ENCODE measurements at places on chromosomes 2 and 18.

DNA sequence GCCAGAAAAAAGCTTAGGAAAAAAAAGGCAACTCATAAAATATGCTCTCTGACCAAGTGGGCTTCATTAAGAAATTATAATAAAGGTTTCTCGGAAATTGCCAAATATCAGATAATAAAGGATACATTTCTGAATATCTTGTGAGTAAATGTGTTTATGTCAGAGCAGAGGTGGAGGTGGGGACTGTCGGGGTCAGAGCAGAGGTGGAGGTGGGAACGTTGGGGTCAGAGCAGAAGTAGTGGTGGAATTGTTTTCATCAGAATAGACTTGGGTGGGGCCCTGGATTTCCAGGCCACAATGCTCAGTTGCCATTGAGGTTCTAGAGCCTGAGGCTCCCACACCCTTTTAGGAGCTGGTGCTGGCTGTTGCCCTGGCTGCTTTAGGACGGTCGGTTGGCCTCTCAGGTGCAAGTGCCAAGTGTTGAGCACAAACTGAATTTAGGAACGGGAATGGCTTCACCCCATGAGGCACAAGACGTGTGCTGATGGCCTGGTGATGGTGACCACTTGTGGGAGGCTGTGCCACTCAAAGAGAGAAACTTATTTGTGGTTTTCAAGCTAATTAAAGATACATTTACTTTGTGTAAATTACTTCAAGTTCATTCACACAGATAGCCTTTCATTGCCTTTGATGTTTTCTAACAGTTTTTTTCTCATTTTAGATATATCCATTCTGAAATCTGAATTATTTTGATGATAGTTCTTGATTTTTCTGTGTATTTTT, 131.5 kb downstream of the ATP9B start:
- DNase-seq: no peak

DNA sequence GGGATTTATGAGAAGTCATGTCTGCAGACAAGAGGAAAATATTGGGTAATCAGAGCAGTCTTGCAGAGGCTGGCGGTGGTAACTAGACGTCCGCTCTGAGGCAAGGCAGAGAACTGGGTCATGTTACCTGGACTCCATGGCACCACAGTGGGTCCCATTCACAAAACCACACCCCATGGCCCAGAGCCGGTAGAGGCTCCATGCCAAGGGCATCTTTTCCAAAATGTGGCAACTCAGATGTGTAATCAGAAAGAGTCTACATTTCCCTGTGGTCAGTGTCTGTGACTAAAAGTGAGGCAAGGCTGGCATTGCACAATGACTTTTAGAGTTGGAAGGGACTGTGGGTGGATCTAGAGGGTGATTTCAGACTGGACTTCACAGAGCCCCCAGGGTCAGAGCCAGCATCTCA, 113.1 kb downstream of the MREG start:
- DNase-seq: no peak

GRCh38 chr2:193201583-193201982, 1006.9 kb upstream of the TMEFF2 start:
- no peak for DNase-seq

DNA sequence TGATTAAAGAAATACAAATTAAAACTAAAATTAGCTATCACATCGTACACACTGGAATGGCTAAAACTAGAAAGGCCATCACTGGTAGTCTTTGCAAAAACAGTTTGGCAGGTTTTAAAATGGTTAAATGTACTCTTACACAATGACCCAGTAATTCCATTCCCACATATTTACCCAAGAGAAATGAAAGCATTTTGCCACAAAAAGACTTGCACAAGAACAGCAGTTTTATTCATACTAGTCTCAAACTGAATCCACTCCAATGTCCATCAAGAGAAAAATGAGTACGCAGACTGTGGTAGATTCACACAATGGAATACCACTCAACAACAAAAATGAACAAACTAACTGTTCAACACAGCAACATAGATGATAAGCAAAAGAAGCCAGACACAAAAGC, 29.1 kb downstream of the SP140L start:
- DNase-seq: no peak

GRCh38 chr2:216402751-216403150, 9.5 kb upstream of the SMARCAL1 start:
- DNase-seq: no peak

- DNase-seq: no peak
Measured at GRCh38 chr18:24877066-24877465, 416.6 kb downstream of the HRH4 start.

DNA sequence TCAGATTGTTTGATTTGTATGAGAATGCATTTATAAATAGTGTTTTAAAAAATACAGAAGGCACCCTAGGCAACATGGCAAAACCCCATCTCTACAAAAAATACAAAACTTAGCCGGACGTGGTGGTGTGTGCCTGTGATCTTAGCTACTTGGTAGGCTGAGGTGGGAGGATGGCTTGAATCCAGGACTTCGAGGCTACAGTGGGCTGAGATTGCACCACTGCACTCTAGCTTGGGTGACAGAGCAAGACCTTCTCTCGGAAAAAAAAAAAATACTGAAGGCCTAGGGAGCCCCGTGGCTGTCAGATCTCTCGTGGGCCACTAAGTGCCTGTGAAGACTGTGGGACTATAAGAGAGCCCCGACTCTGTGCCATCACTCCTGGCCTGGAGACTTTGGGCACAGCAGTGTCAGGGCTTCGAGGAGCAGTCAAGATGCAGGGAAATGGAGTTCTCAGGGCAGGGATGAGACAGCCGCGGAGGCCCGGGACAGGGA, 40.5 kb downstream of the MYO7B start:
- DNase-seq: no peak

GRCh38 chr2:70336552-70336951, 34.7 kb upstream of the FAM136A start:
- no peak for DNase-seq

GRCh38 chr2:36545871-36546416, 52.0 kb downstream of the FEZ2 start:
- DNase-seq: no peak

- peak; percentile 73 for DNase-seq
Measured at GRCh38 chr2:172461591-172462372, 34.4 kb downstream of the ITGA6 start.

GRCh38 chr2:13433954-13434353, 717.2 kb downstream of the TRIB2 start:
- no peak for DNase-seq

DNA sequence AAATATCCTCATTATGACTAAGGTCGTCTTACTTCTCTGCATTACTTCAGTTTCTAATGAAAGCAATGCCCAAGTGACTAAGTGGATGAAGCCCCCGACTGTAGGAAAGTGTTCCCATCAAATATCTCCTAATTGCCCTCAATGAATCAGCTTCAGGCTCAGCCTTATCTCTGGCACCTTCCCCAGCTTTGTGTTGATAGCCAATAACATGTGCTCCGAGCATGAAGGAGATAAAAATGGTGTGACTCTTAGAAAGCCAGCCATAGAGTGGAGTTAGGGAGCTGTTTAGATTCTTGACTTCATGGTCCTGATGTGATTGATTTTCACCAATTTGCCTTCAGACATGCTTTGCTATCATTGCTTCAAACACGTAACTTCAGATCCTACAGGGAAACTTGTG, 339.2 kb upstream of the NRP2 start:
- DNase-seq: no peak

GRCh38 chr2:98663511-98664090, 55.2 kb downstream of the UNC50 start:
- no peak for DNase-seq

- no peak for DNase-seq
Measured at GRCh38 chr18:41767960-41768359, 187.1 kb upstream of the PIK3C3 start.

DNA sequence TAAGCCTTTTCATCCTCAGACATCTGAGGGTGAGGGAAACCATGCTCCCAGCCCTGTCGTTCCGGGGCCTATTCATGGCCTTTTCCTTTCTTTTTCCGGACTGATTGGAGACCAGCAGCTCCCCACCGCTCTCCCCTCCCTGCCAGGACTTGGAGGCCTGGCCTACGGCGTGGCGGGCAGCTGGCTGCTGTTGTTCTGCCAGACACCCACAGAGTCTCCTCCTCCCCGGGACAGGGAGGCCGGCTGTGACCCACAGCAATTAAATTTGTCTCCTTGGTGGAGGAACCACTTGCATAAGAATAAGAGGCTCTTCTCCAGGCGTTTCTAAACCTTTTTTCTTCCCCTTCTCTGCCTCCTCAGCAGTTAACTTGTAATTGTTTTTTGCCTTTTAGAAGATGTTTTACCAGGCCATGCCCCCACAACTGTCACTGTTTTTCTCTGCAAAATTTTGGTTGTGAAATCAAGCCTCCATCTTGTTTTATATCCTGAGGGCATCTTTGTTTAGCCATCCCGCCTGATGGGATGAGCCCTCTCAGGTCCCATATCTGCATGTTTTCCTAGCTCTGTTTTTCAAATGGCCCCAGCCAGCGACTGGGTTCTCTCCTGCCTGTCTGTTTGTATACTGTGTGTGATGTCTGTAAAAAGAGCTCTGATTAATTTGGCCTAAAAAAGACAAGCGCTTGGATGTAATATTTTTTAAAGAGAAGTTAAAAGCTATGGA, 1060.0 kb upstream of the DDX18 start:
- no peak for DNase-seq
